A549 treated with dexamethasone at 1 μM for 4 hours (cell line): ENCODE measurements at places on chromosomes 3 and 15. TPM values are rescaled to one million over a fixed set of nuclear protein-coding genes. Genes with fewer than 3 reads are reported as not detected.

The ADAMTSL3 gene
- total RNA-seq, result 0.24 to 0.56 TPM (median 0.42 TPM) in 5 replicates

The AHSG gene
- 0.06 to 0.09 TPM (median 0.06 TPM) in 3 of 5 replicates, not detected in the others for total RNA-seq

The SQOR gene
- 69.7 to 78.6 TPM (median 74.4 TPM) in 5 replicates for total RNA-seq

The TMEM158 gene
- total RNA-seq, result 7.2 to 9.7 TPM (median 8.6 TPM) in 5 replicates

The DIS3L gene
- 30.6 to 38.9 TPM (median 33.6 TPM) in 5 replicates for total RNA-seq

The CIP2A gene
- total RNA-seq, result 13.1 to 21.1 TPM (median 20.1 TPM) in 5 replicates

The TMEM207 gene
- not detected in 5 replicates for total RNA-seq

The ACOX2 gene
- 6.0 to 9.0 TPM (median 7.1 TPM) in 5 replicates for total RNA-seq

The SLC22A13 gene
- total RNA-seq, result 0.07 to 0.09 TPM (median 0.08 TPM) in 4 of 5 replicates, not detected in the other

The CAMKV gene
- total RNA-seq, result 0.15 to 0.32 TPM (median 0.21 TPM) in 5 replicates

The GOLGA6A gene
- 0.02 to 0.32 TPM (median 0.19 TPM) in 5 replicates for total RNA-seq

The CD200R1L gene
- not detected in 5 replicates for total RNA-seq

The TMEM212 gene
- not detected in 5 replicates for total RNA-seq

The RNU5B-1 gene
- not detected in 5 replicates for total RNA-seq

The SLC51B gene
- 13.7 to 16.8 TPM (median 15.2 TPM) in 5 replicates for total RNA-seq

The SEMA3G gene
- total RNA-seq, result 0.10 to 0.26 TPM (median 0.11 TPM) in 5 replicates

The C3orf49 gene
- not detected in 5 replicates for total RNA-seq

The UBA7 gene
- total RNA-seq, result 0.25 to 0.72 TPM (median 0.26 TPM) in 5 replicates
